NCI-H1105 (cell line): ENCODE measurements at places on chromosomes 12 and 14.

DNA sequence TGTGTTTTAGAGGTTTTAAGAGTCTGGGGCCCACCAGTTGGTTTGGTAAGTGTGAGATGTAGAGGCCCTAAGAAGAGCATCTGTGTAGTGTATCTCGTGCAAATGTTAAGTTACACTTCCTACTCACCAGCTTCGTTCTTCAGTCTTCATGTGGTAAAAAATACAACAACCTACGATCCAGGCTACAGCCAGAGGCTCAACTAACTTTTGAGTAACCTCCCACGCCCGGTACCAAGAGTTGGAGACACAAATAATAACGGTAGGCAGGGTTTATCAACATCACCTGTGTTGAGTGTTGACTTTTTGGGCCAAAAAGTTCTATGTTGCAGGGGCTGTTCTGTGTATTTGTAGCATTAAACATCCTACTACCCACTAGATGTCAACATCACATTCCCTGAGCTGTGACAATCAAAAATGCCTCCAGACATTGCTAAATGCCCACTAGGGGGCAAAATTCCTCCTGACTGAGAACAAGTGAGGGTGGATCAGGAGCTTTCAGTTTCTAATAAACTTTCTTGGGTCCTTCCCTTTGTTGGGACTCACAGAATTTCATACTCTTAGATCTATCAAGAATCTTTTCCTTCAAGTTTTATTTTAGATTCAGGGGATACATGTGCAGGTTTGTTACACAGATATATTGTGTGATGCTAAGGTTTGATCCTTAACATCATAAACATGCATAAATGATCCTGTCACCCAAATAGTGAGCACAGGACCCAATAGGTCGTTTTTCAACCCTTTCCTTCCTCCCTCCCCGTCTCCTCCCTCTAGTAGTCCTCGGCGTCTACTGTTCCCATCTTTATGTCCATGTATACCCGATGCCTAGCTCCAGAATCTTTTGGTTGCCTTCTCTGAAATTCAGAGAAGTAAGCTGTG, 94.7 kb downstream of the SLC2A13 start:
- peak; percentile 74 for DNase-seq

DNA sequence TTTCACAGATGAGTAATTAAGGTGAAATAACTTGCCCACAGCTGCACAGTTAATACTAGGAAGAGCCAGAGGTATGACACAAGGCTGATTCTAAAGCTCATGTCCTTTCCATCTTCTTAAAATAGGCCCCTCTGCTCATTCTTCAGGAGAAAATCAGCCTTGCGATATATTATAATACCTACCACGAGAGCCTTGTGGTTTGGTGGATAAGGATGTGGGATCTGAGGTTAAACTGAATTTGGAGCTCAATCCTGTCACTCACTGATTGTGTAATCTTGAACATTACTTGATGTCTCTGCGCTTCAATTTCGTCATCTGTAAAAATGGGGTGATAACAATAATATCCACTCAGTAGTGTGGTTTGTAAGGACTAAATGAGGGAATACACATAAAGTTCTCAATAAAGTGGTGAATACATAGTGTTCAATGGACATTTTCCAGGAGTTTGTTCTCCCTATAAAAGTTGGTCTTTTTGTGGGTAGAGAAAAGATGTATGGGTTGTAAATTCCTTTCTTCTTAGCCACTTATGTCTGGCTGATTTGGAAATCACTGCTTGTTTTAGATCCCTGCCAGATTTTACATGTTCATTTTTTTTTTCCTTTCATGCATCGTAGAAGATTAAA, 25.1 kb upstream of the ATP2B1 start:
- no peak for DNase-seq

DNA sequence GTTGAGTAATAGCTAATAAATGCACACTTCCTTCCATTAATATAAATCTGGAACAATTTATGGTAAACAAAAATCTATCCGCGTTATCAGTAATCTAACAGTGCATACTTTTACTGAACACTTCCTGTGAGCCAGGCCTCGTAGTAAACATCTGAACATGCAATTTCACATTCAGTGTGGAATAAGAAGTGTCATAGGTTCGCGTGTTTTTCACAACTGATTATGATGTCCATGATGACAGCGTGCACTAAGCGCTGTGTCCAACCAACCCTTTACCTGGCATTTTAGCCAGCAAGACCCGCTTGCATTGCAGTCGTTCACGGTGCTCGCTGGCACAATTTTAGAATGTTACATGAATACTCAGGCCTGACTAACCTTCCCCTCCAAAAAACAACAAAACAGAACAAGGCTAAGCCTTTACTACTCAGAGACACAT, 2.1 kb downstream of the PNMA1 start:
- no peak for DNase-seq

DNA sequence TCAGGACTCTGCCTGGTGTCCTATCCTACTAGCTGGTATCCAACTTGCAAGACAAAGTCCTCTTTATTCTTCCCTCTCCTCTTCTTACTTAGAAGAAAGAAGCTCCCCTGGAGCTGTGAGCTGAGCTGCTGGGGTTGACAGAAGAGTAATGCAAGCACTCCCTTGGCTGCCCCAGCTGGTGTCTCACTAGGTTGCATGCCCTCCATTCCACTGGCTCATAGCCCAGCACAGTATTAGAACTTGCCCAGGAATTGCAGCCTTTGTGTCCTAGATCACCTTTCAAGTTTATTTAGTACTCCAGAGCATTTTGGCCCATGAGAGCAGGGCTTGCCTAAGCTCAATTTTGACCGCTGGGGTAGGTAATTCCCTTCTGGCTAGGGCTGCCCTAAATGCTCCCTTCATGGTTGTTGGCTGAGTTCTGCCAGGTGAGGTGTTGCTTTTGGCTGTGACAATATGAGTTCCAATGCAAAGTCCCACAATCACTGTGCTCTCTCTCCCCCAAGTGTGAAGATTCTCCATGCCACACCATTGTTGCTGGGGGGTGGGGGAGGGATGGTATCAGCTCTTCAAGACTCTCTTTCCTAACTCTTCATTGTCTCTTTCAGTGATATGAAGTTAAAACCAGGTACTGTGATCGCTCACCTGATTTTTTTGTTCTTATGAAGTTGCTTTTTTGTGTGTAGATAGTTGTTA, 317.4 kb upstream of the DDHD1 start:
- DNase-seq = no peak

DNA sequence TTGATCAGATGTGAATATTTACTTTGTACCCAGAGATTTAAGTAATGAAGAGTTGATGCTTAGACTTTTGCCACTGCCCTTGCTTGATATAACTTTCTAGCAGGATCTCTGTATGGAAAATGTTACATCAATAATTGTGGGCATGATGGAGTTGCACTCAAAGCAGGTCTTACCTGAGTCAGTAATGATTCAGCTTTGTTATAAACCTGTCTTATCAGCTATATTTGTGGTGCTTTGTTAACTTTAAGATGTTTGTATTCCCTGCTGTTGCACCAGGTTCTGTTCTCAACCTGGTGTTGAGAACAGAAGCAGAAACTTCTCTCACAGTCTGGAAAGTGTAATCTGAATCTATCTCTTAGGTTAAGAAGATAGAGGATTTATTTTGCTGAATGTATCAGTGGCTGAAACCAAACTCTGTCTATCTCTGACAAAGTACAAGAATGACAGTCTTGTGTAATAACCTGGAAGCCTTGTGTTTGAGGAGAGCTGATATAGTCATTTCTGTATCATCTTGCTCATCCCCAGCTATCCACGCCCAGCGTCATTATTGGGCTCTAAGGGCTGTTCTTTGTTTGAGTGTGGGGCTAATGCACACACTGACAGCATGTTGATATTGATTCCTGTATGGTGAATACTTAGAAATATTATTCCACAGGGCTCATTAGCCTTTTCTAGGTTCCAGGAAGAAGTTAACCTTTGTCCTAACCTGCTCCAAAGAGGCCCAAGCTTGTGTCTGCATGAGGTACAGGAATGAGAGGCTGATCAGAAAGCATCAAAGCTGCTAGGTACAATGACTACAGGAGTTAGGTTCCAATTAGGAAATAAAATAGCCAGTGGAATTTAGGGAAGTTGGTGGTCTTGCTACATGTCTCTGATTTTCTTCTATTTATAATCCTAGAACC, 3.6 kb downstream of the AKAP6 start:
- DNase-seq = no peak

GRCh38 chr14:103091883-103092222, 2.7 kb upstream of the EXOC3L4 start:
- DNase-seq = no peak

- DNase-seq = no peak
Measured at GRCh38 chr12:87272851-87273250, 756.4 kb downstream of the C12orf50 start.
